Astrocyte (in vitro differentiated cells and primary cell): ENCODE measurements at places on chromosomes 3 and 15. TPM values are rescaled to one million over a fixed set of nuclear protein-coding genes. Genes with fewer than 3 reads are reported as not detected.

TNK2 gene
- total RNA-seq: 37.1 and 39.1 TPM in 2 replicates

ZPLD1 gene
- 0.45 and 0.60 TPM in 2 replicates for total RNA-seq

TPRG1 gene
- 0.72 and 1.1 TPM in 2 replicates for total RNA-seq

OR5K2 gene
- total RNA-seq: not detected in 2 replicates

BTD gene
- total RNA-seq: 16.2 and 19.0 TPM in 2 replicates

PDCD7 gene
- total RNA-seq: 12.3 and 15.0 TPM in 2 replicates

- H3K4me3 ChIP-seq: no peak overlapping the region
- peaks cover 45% of the 10 kb centered on the region for H3K36me3 ChIP-seq
- H3K27me3 ChIP-seq: no peaks in the 10 kb centered on the region
- H3K27ac ChIP-seq: no peak overlapping the region
- no peaks in the 10 kb centered on the region for H3K4me1 ChIP-seq
- DNase-seq: no peak
Observed at GRCh38 chr3:194657439-194657838, 14.6 kb downstream of the LSG1 start.
